ENCODE measurements at places on chromosomes 7 and 10. TPM values are rescaled to one million over a fixed set of nuclear protein-coding genes. Genes with fewer than 3 reads are reported as not detected.

DNA sequence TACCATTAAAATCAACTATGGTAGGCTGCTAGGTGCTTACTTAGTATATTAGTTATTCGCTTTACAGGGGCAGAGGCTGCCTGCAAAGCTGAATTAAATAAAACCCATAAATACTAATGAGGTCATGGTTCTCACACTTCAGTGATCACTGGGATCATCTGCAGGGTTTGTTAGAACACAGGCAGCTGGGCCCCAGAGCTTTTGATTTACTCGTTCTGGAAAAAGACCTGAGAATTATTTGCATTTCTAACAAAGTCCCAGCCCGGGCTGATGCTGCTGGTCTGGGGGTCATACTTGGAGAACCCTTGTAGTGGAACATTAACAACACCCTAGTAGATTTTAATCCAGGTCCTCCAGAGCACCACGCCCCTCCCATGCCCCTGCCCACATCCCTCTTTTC is 8.5 kb downstream of the UCN3 start:
- H3K36me3 ChIP-seq, result no peaks in the 10 kb centered on the region
- no peak overlapping the region for H3K27ac ChIP-seq
- no peaks in the 10 kb centered on the region for H3K4me1 ChIP-seq
- DNase-seq, result no peak

DNA sequence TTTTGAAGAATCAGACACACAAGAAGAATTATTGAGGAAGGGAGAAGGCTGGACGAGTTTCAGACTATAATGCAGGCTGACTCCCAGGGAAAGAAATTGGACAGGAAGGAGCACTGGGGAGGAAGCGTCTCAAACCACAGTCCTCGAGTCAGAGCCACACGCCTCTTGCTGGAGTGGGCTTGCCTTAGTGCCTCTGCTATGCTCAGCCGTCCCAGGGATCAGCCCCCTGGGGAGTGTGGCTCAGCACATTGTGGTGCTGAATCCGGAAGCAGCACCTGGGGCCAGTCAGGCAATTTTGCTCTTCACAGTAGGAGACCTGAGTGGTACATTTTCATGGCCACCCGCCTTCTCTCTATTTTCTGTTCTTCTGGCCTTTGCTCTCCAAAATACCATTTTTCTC is 67.4 kb upstream of the SLC35G1 start:
- no peak overlapping the region for H3K27ac ChIP-seq
- H3K27me3 ChIP-seq, result no peaks in the 10 kb centered on the region
- no peaks in the 10 kb centered on the region for H3K36me3 ChIP-seq
- no peaks in the 10 kb centered on the region for H3K4me1 ChIP-seq
- DNase-seq, result no peak
- no peak overlapping the region for H3K4me3 ChIP-seq

- no peaks in the 10 kb centered on the region for H3K27me3 ChIP-seq
- DNase-seq, result no peak
- no peaks in the 10 kb centered on the region for H3K36me3 ChIP-seq
- no peak overlapping the region for H3K4me3 ChIP-seq
- no peak overlapping the region for H3K27ac ChIP-seq
- H3K4me1 ChIP-seq, result no peaks in the 10 kb centered on the region
Observed at GRCh38 chr10:132926777-132927650, 15.4 kb downstream of the CFAP46 start.

ZNF804B gene
- total RNA-seq, result 0.26 TPM

DNA sequence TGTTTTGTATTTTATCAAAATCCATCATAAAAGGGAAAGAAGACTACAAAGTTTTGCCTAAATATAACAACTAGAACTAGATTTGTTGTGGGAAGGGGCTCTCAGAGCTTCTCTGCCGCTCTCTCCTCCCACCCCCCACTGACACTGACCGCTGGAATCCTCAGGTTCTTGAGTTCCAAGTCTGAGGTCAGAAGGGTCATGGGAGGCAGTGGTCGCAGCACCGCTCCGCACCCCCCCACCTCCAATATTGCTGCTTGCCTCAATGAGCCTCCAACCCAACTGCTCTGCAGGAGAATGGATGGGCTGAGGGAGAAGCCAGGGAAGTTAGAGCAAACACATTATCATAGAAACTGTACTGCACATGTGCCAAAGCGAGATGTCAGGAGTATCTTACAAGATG is 359.4 kb downstream of the GRID1 start:
- no peak for DNase-seq
- H3K27me3 ChIP-seq, result no peaks in the 10 kb centered on the region
- no peak overlapping the region for H3K27ac ChIP-seq
- no peak overlapping the region for H3K4me3 ChIP-seq
- H3K36me3 ChIP-seq, result no peaks in the 10 kb centered on the region
- H3K4me1 ChIP-seq, result no peaks in the 10 kb centered on the region

SYT15 gene
- 2.7 TPM for total RNA-seq

OPALIN gene
- not detected for total RNA-seq

- no peak for DNase-seq
- no peaks in the 10 kb centered on the region for H3K27me3 ChIP-seq
- peak overlapping the region; percentile 35 for H3K27ac ChIP-seq
- H3K4me3 ChIP-seq, result no peak overlapping the region
- H3K4me1 ChIP-seq, result peaks cover 45% of the 10 kb centered on the region
Observed at GRCh38 chr7:23009303-23009702, 4.6 kb downstream of the HYCC1 start.

- H3K36me3 ChIP-seq, result peaks cover 67% of the 10 kb centered on the region
- DNase-seq, result no peak
- no peak overlapping the region for H3K27ac ChIP-seq
Observed at GRCh38 chr10:13668126-13668525, 81.4 kb downstream of the PRPF18 start.

STRIP2 gene
- 11.3 TPM for total RNA-seq

DNA sequence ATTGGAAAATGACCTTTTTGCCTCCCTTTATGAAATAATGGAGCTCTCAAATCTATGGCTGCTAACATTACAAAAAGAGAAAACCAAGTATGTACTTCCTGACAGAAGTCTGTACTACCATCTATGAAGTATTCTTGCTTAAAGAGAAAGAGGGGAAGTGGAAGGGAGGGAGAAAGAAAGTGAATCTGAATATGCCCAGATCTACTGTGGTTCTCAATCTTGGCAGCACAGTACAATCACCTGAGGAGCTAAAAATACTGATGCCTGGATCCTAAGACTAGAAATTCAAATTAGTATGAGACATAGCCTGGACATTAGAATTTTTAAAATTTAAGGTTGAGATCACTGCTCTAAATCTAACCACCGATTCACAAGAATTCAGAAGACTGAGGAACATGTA is 85.2 kb downstream of the IGF2BP3 start:
- no peaks in the 10 kb centered on the region for H3K27me3 ChIP-seq
- no peak for DNase-seq
- H3K4me1 ChIP-seq, result no peaks in the 10 kb centered on the region
- no peaks in the 10 kb centered on the region for H3K36me3 ChIP-seq

GRCh38 chr10:61705022-61705613 is 42.4 kb downstream of the CABCOCO1 start:
- H3K4me3 ChIP-seq, result no peak overlapping the region
- no peak overlapping the region for H3K27ac ChIP-seq
- no peaks in the 10 kb centered on the region for H3K36me3 ChIP-seq
- no peaks in the 10 kb centered on the region for H3K4me1 ChIP-seq
- no peak for DNase-seq

- no peaks in the 10 kb centered on the region for H3K27me3 ChIP-seq
- no peaks in the 10 kb centered on the region for H3K4me1 ChIP-seq
- H3K27ac ChIP-seq, result no peak overlapping the region
- no peak overlapping the region for H3K4me3 ChIP-seq
Observed at GRCh38 chr10:117352724-117353123, 22.5 kb downstream of the PDZD8 start.

PTPN12 gene
- 38.8 TPM for total RNA-seq

LIPK gene
- total RNA-seq, result not detected

- H3K4me1 ChIP-seq, result no peaks in the 10 kb centered on the region
- no peaks in the 10 kb centered on the region for H3K36me3 ChIP-seq
- no peaks in the 10 kb centered on the region for H3K27me3 ChIP-seq
Observed at GRCh38 chr7:20307119-20307518, 23.6 kb upstream of the ITGB8 start.

DNA sequence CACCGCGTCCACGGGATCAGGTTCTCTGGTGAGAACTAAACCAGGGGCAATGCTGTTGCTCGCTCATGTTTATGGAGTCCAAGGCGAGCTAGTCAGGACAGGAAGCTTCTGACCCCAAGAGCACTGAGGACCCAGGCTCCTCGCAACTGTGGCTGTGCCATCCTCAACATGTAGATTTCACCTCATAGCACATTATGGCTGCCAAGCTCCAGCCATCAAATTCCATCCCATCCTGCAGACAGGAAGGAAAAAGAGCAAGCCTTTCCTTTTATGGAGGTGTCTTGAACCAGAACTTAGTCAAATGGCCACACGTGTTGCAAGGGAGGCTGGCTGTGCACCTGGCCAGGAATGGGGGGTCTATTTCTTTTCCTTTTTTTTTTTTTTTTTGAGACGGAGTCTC is 16.1 kb upstream of the NKX6-2 start:
- H3K36me3 ChIP-seq, result no peaks in the 10 kb centered on the region
- no peak for DNase-seq
- H3K27ac ChIP-seq, result no peak overlapping the region
- H3K27me3 ChIP-seq, result no peaks in the 10 kb centered on the region
- H3K4me1 ChIP-seq, result no peaks in the 10 kb centered on the region
- no peak overlapping the region for H3K4me3 ChIP-seq

GRCh38 chr10:47440207-47440606 is 43.7 kb downstream of the ANXA8 start:
- H3K27ac ChIP-seq, result no peak overlapping the region
- no peak overlapping the region for H3K4me3 ChIP-seq
- H3K27me3 ChIP-seq, result no peaks in the 10 kb centered on the region
- no peak for DNase-seq
- H3K4me1 ChIP-seq, result no peaks in the 10 kb centered on the region

- H3K27me3 ChIP-seq, result no peaks in the 10 kb centered on the region
- no peak overlapping the region for H3K27ac ChIP-seq
- H3K4me3 ChIP-seq, result no peak overlapping the region
- no peak for DNase-seq
- H3K36me3 ChIP-seq, result no peaks in the 10 kb centered on the region
Observed at GRCh38 chr7:143245123-143245522, 18.1 kb upstream of the GSTK1 start.

GRCh38 chr10:122852261-122852660 is 6.6 kb upstream of the CUZD1 start:
- DNase-seq, result no peak
- no peak overlapping the region for H3K4me3 ChIP-seq
- no peak overlapping the region for H3K27ac ChIP-seq

GRCh38 chr7:6556196-6556595 is 4.9 kb upstream of the GRID2IP start:
- no peak for DNase-seq
- H3K4me3 ChIP-seq, result no peak overlapping the region
- H3K4me1 ChIP-seq, result no peaks in the 10 kb centered on the region
- no peak overlapping the region for H3K27ac ChIP-seq
- H3K27me3 ChIP-seq, result no peaks in the 10 kb centered on the region
- no peaks in the 10 kb centered on the region for H3K36me3 ChIP-seq

DBF4 gene
- 1.6 TPM for total RNA-seq

JCAD gene
- total RNA-seq, result 39.8 TPM

DNA sequence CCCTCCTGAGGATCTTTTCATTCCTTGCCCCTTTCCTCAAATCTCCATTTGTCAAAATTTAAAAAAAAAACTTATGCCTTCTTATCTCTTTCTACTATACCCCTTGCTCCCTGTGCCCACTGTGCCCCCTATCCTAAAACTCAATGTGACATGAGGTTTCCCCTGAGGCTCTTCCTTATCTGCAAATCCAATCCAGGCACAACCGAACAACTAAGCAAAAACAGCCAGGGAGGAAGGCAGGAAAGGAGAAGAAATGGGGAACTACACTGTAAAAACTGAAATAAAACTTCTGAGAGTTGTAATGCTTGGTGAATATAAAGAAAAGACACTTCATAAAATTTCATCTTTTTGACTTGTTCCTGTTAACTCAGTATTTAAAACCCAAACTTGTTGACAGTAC is 54.2 kb downstream of the CRPPA start:
- no peaks in the 10 kb centered on the region for H3K36me3 ChIP-seq
- no peak for DNase-seq
- no peak overlapping the region for H3K27ac ChIP-seq
- no peaks in the 10 kb centered on the region for H3K4me1 ChIP-seq

DNA sequence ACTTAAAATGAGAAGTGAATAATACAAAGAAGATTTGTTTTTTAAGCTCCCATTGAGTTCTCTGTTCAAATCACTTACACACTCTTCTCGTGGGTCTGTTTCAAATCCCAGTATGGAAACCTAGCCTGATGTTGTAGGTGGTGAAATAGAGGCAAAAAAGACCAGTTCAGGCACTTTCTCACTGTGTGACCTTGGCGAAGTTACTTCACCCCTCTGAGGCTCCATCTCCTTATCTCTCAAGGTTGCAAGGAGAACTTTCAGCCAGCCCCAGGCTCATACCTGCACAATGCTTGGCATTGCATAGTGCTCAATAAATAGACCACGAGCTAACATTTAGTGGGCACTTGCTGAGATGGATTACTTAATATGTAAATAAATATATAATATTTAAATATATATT is 90.1 kb downstream of the PRLHR start:
- H3K27ac ChIP-seq, result no peak overlapping the region
- no peaks in the 10 kb centered on the region for H3K36me3 ChIP-seq
- H3K4me3 ChIP-seq, result no peak overlapping the region
- H3K4me1 ChIP-seq, result no peaks in the 10 kb centered on the region

GRCh38 chr10:71873582-71874211 is 22.6 kb upstream of the PSAP start:
- H3K4me3 ChIP-seq, result no peak overlapping the region
- H3K27me3 ChIP-seq, result no peaks in the 10 kb centered on the region
- H3K36me3 ChIP-seq, result no peaks in the 10 kb centered on the region
- DNase-seq, result no peak
- no peak overlapping the region for H3K27ac ChIP-seq

DNA sequence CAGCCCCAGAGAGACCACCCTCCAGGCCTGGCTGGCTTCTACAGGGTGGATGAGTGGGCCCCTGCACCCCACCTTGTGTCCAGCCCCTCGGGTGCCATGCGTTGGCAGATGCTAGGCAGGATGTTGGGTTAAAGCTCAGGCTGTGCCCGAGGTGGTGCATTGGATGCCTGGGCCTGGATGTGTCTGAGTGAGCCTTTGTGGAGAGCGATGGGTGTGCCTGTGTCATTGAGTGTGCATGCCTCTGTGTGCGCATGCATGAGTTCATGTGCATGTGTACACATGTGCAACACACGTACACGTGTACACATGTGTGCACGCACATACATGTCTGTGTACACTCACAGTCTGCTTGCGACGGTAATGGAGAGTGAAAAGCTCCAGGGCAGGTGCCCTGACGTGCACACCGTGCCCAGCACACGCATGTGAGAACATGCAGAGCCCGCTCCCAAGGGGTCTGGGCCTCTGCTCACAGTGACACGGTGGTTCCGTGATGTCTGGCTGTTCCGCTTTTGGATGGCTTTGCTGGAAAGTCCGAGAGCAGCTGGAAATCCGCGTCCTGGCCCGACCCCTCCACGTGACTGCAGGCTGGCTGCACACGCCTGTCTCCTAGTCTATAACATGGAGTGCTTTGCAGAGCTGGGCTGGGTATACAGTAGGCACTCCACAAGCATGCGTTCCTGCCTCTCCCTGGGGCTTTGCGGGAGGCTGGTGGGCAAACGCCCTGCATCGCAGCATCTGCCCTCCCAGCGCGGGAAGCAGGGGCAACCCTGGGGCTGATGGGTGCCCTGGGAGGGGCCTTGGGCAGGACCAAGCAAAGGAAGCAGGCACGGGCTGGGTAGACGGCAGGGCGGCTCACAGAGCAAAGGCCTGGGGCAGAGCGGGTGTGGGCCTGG is 36.9 kb downstream of the ELFN1 start:
- H3K4me3 ChIP-seq, result no peak overlapping the region
- no peaks in the 10 kb centered on the region for H3K36me3 ChIP-seq
- H3K4me1 ChIP-seq, result no peaks in the 10 kb centered on the region
- no peak for DNase-seq
- no peak overlapping the region for H3K27ac ChIP-seq

Data from right atrium auricular region (tissue), 2 donors.